Prostate gland (tissue), 2 donors: ENCODE measurements at places on chromosomes 12 and 14. TPM values are rescaled to one million over a fixed set of nuclear protein-coding genes. Genes with fewer than 3 reads are reported as not detected.

SMIM41 gene
- total RNA-seq, result 30.2 TPM

PXMP2 gene
- 107 TPM for total RNA-seq

LRRC43 gene
- total RNA-seq, result 1.2 TPM

SSPN gene
- total RNA-seq, result 17.0 TPM

CLEC1B gene
- not detected for total RNA-seq

HPD gene
- 0.41 TPM for total RNA-seq

- H3K36me3 ChIP-seq, result no peaks in the 10 kb centered on the region
- H3K4me1 ChIP-seq, result no peaks in the 10 kb centered on the region
- H3K27me3 ChIP-seq, result no peaks in the 10 kb centered on the region
- H3K4me3 ChIP-seq, result no peak overlapping the region
- no peak for DNase-seq
These were observed 60.7 kb downstream of the IRF2BPL start for GRCh38 chr14:76967788-76968187.

DNA sequence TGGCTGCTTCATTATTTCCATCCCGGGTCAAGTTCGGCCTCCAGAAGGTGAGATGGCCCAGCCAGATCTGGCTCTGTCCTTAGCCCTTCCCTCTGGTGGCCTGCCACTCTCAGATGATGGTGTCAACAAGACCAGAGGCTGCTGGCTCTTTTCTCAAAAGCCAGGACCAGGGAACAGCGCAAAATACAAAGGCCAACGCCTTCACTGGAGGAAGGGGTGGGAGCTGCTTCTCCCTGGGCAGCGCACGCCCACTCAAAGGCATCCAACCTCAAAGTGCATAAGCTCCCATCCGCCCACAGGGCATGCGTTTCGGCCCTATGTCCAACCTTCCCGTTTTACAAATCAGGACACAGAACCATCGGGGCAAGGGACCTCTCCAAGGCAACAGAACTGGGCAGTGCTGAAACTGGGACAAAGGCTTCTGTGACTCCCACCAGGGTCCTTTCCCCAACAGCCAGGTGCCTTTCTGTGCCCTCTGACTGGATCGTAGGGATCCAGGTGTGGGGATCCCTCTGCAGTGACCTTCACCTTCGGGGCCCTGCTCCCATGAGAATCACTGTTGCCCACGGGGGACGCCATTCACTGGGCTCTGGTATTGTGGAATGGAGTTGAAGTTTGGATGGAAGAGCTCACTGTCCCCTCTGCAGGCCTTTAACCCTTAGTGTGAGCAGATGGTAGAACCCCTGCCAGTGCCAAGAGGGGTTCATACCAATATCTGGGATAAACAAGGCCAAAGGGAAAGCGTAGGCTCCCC lies 76.8 kb downstream of the NINJ2 start:
- H3K4me1 ChIP-seq, result no peaks in the 10 kb centered on the region
- no peaks in the 10 kb centered on the region for H3K36me3 ChIP-seq
- H3K27me3 ChIP-seq, result no peaks in the 10 kb centered on the region
- no peak overlapping the region for H3K4me3 ChIP-seq
- no peak overlapping the region for H3K27ac ChIP-seq

GRCh38 chr14:25132732-25133422 lies 82.9 kb upstream of the STXBP6 start:
- H3K27me3 ChIP-seq, result no peaks in the 10 kb centered on the region
- H3K4me3 ChIP-seq, result no peak overlapping the region

GRCh38 chr14:89504602-89505313 lies 87.7 kb upstream of the FOXN3 start:
- no peak overlapping the region for H3K27ac ChIP-seq
- H3K36me3 ChIP-seq, result no peaks in the 10 kb centered on the region
- no peaks in the 10 kb centered on the region for H3K27me3 ChIP-seq

GRCh38 chr14:49551569-49551968 lies 34.6 kb downstream of the RPS29 start:
- H3K27ac ChIP-seq, result no peak overlapping the region
- no peaks in the 10 kb centered on the region for H3K27me3 ChIP-seq
- DNase-seq, result no peak
- H3K4me1 ChIP-seq, result no peaks in the 10 kb centered on the region
- H3K4me3 ChIP-seq, result no peak overlapping the region

DNA sequence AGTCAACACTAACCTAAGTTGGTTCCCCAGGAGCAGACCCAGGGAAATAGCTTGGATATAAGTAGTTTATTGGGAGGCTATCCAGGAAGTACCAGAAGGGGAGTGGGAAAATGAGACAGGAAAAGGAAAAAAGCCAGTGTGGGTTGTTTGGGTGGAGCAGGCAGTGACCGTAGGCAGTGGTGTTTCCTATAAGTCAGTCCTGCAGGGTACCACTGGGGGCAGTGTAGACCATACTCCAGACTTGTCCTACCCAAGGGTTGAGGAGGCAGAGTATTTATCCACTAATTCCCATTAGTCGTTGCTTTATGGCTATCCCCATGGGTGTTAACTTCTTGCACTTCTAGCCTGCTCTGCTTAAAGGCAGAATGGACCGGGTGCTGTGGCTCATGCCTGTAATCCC lies 6.4 kb upstream of the CCDC60 start:
- no peaks in the 10 kb centered on the region for H3K36me3 ChIP-seq
- DNase-seq, result no peak
- H3K4me1 ChIP-seq, result no peaks in the 10 kb centered on the region
- no peak overlapping the region for H3K4me3 ChIP-seq

DNA sequence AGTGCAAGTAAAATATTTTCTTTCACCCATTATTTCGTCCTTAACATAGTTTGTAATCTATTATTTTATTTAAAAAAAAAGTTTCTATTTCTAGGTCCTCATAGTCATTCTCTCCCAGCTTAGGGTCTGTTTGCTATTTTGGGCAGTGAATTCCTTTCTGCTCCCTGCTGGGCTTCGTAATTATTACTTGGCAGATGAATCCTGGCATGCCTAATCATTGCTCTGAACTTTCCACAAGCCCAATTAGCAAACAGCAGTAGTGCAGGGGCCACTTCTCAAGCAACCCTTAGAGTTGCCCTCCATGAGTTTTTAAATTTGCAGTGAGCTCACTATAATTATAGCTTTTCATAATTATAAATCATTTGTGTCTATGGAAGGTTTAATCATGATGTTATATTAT lies 1378.3 kb upstream of the SEL1L start:
- H3K27me3 ChIP-seq, result no peaks in the 10 kb centered on the region
- no peaks in the 10 kb centered on the region for H3K4me1 ChIP-seq

GRCh38 chr12:25417071-25417470 lies 136.0 kb downstream of the LMNTD1 start:
- H3K27me3 ChIP-seq, result no peaks in the 10 kb centered on the region
- no peaks in the 10 kb centered on the region for H3K36me3 ChIP-seq
- H3K27ac ChIP-seq, result no peak overlapping the region
- no peak overlapping the region for H3K4me3 ChIP-seq

DNA sequence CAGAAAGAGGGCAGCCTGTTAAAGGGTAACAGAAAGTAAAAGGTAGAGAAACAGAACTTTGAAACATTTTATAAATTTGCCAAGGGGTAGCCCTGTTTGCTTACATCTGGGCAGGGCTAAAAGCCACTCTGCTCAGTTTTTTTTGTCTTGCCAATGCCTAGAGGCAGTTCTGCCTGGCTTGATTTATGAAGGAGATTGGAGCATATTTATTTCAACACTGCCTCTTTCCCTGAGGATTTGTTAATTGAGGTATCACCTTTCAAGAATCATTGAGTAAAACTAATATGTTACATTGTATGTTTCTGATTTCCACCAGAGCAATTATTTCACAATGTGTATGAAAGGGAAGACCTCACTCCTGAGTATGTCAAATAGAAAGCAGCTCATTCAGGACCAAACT lies 160.8 kb downstream of the GXYLT1 start:
- H3K27me3 ChIP-seq, result no peaks in the 10 kb centered on the region
- no peaks in the 10 kb centered on the region for H3K4me1 ChIP-seq
- no peak overlapping the region for H3K4me3 ChIP-seq
- no peaks in the 10 kb centered on the region for H3K36me3 ChIP-seq

DNA sequence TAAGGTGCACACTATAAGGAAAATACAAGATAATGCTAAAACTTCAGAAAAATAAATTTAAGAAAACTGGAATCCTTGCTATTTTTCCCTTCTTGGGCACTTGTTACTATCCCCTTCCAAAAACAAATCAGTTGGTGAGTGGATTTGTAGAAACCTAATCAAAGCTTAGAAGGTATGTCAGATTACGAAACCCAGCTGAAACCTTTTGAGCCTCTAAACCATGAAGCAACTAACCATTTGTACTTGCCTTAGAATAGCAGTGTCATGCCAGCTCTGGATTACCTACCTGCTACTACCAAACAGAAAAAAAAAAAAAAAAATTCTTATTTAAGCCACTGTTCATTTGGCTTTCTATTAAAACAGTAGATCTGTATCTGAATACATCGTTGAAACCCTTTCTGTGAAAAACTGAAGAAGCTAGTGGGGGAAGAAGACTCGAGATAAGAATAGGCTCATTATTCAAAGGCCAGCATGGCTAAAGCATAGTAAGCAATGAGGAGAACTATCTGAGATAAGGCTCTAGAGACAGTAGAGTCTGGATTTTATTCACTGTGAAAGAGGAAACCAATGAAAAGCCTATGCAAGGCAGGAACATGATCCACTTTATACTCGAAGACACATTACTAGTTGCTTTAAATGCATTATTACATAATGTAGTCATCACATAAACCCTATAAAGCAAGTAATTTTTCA lies 30.2 kb downstream of the OSBPL8 start:
- no peak overlapping the region for H3K27ac ChIP-seq
- H3K4me3 ChIP-seq, result no peak overlapping the region
- H3K4me1 ChIP-seq, result no peaks in the 10 kb centered on the region
- no peaks in the 10 kb centered on the region for H3K27me3 ChIP-seq
- DNase-seq, result no peak

DNA sequence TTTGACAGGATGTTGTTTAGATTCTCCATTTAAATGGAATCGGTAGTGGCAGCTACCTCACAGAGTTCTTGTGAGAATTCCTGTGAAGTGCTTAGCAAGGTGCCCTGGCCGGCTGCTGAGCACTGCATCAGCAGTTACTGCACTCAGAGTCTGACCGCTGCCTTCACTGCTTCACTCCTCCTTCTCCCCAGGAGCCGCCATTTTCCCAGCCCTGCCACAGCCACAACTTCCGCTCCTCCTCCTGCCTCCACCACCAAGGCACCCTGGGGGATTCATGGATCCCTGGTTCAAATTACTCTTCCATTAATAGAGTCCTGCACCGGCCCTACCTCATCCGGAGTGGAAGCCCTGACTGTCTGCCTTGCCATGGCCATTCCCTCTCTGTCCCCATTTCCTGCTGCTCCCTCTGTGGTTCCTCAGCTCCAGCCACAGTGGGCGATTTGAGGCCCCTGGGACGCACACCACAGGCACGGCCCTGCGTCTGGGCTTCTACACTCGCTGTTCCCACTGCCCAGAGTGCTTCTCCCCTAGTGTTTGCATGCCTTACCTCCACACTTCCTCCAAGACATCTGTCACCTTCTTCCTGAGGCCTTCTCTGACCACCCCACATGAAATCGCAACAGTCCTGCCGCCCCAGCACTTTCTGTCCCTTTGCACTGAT lies 210.3 kb downstream of the IPO8 start:
- no peak overlapping the region for H3K27ac ChIP-seq
- no peaks in the 10 kb centered on the region for H3K27me3 ChIP-seq
- DNase-seq, result no peak
- H3K4me3 ChIP-seq, result no peak overlapping the region
- no peaks in the 10 kb centered on the region for H3K36me3 ChIP-seq

DNA sequence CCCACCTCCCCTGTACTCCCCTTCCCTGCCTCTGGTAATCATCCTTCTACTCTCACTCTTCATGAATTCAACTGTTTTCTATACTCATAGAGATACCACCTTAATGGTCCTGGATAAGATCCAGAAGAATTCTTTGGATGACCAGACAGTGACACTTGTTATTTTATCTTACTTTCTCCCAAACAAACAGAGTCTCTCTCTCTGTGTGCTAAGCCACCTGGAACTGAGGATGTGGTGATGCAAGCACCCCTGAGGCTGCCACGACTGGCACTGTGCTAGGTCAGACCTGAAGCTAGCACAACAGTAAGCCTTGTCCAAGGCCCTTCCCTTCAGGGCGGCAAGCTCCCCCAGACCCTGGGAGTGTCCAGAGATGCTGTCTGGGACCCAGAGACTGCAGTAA lies 250.2 kb downstream of the C12orf50 start:
- no peaks in the 10 kb centered on the region for H3K4me1 ChIP-seq
- no peaks in the 10 kb centered on the region for H3K36me3 ChIP-seq
- no peak overlapping the region for H3K4me3 ChIP-seq

DNA sequence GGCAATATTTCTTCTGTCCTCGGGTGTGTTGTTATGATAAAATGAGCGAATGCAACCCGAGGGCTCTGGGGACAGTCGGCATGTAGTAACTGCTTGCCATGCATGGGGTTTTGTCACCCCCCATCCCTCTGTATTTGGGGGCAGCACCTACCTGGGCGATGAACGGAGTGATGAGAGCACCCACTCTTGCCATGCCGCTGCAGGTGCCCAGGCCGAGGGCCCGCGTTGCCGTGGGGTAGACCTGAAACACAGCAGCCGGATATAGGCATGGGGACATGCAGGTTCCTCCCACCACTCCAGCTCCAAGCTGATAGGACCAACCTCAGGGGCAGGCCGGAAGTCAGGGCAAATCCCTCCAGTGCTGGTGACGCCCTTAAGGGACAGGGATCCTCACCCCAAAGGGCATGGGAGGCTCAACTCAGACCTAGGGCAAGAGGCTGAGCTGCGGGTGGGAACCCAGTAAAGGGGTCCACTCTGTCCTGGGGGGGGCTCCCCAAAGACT lies 35.8 kb downstream of the DAO start:
- H3K27me3 ChIP-seq, result no peaks in the 10 kb centered on the region
- DNase-seq, result no peak
- no peaks in the 10 kb centered on the region for H3K4me1 ChIP-seq
- no peak overlapping the region for H3K27ac ChIP-seq
- no peak overlapping the region for H3K4me3 ChIP-seq

DNA sequence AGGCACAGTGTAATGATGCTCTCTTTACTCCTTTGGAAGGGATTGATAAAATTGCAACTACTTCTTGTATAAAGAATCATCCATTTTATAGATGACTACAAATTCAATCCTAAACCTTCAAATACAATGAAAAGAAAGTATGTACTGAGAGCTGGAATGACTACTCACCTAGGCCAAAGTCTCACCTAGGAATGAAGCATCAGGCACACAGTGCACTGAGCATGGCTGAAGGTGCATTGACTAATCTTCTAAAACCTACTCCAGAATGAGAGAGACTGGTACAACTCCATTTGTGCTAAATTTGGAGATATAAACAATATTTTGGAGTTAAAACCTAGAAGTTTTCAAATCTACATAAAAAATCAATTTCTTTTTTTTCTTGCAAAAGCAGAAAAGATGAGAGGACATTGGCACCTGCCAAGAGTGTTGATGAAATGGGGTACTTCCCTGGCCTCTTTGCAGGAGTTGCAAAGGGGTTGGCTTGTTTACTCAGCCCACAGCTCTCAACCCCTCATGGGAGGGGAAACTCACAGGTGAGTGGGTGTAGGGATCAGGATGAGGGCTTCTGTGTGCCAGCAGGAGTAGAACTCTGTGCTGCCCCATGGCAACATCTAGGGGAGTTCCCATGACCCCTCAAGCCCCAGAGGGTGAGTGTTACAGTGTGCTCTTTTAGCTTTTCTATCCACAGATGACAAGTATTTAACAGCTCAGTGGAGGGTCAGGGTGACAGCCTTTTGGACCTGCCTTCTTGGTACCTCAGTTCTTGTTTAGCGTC lies 31.3 kb downstream of the CLECL1 start:
- no peaks in the 10 kb centered on the region for H3K27me3 ChIP-seq
- no peaks in the 10 kb centered on the region for H3K4me1 ChIP-seq
- no peak overlapping the region for H3K4me3 ChIP-seq
